Aorta (tissue), 5 donors: ENCODE measurements at places on chromosomes 6 and 20. TPM values are rescaled to one million over a fixed set of nuclear protein-coding genes. Genes with fewer than 3 reads are reported as not detected.

The PSMB9 gene
- total RNA-seq: 24.9 TPM

The TBXT gene
- not detected for total RNA-seq

The EYA2 gene
- 10.9 TPM for total RNA-seq

- H3K27ac ChIP-seq: no peak overlapping the region
- no peaks in the 10 kb centered on the region for H3K27me3 ChIP-seq
- H3K36me3 ChIP-seq: peaks cover 2% of the 10 kb centered on the region
Observed at GRCh38 chr6:146550911-146551310, 7.3 kb downstream of the RAB32 start.

GRCh38 chr6:70706491-70707123, 38.9 kb downstream of the SMAP1 start:
- DNase-seq: no peak
- no peak overlapping the region for H3K4me3 ChIP-seq
- no peak overlapping the region for H3K27ac ChIP-seq
- no peaks in the 10 kb centered on the region for H3K4me1 ChIP-seq
- H3K36me3 ChIP-seq: no peaks in the 10 kb centered on the region
